NCI-H187 (cell line): ENCODE measurements at places on chromosomes 2 and 18.

- DNase-seq = peak; percentile 19
These were observed 209.3 kb downstream of the AKAIN1 start for GRCh38 chr18:4987452-4988405.

- no peak for DNase-seq
These were observed 419.9 kb downstream of the STK39 start for GRCh38 chr2:167827352-167828097.

- no peak for DNase-seq
These were observed 63.6 kb downstream of the CLHC1 start for GRCh38 chr2:55168221-55169154.

DNA sequence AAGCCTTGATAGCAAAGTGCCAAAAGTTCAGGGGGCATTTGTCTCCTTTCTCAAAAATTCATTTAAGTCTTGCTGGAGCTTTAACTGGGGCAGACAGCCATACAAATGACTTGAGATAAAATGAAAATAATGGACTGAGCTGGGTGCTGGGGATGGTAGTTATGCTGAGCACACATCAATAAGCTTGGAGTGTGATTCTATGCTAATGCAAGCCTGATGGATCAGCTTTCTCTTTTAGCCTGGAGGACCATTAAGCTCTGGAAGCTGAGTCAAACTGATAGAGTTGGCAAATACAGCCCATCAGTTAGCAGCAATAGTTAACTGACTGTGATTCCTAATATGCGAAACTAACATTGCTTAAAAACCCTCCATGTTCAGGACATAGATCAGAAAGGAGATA lies 98.0 kb downstream of the CAMKMT start:
- DNase-seq = no peak

DNA sequence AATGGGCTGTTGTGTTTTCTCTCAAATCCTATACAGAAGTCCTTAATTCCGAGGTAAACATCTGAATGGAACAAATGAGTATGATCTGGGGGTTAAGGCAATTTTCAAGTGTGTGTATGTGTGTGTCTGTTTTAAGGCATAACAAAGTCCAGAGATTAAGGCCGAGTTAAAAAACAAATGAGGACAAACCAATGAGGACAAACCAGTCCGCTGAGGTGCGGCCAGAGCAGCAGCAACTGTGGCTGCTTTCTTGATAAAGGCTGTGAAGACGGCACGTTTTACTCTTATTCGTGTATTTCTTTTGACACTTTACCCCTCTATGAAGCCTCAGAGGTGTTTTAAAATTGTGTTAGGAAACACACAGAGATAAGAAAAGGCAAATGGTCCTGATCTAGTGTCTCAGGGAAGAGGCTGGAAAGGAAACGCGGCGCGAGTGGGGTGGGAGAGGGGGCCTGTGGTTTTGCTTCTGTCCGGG lies 495 bp upstream of the GULP1 start:
- DNase-seq = no peak

- DNase-seq = no peak
These were observed 669 bp upstream of the PIKFYVE start for GRCh38 chr2:208265371-208265800.

GRCh38 chr2:85672456-85672855 lies 4.5 kb upstream of the SFTPB start:
- no peak for DNase-seq

- no peak for DNase-seq
These were observed 70.6 kb downstream of the RPE start for GRCh38 chr2:210072922-210073509.

DNA sequence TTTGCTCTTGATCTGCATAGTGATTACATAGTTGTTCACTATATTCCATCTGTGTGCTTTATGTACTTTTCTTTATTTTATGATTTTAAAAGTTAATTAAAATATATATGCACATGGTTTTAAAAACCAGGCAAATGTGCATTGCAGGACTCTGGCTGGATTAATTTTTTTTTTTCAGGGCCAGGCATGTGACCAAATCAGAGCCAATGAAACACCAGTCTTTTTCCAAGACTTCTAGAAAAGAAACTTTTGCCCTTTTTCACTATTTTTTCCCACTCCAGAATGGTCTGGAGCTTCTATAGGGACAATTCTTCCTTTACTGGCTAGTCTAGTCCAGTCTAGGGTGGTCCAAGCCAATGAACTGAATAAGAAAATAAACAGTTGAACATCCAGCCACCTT lies 198.1 kb upstream of the FBXO11 start:
- DNase-seq = no peak

- DNase-seq = no peak
These were observed 105.0 kb downstream of the MC4R start for GRCh38 chr18:60267391-60268058.

- no peak for DNase-seq
These were observed 29.7 kb downstream of the CNDP1 start for GRCh38 chr18:74563999-74564398.

DNA sequence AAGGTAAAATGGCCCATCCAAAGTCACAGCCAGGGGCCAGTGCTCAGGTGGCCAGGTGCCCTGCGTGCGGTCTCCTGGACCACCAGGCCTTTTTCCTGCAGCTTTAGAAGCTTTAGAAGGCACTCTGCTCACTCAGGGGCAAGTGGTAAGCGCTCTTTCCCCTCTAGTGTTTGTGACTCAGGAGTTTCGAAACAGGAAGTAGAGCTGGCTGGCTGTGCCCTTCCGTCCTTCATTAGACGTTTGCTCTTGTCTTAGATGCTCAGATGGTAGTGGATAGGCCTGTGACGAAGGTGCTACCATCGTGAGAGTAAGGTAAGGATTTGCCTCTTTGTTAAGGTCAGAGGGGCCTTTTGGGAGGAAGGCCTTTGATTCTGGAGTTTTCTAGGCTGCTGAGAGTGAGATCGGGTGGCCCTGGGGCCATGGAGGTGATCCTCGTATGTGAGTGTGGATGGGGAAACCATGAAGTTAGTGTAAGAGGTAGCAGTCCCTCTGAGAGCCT lies at the start of gene CASP8:
Gene CASP8, plus strand, starts transcription at position 235 of the 499 bp plus-strand sequence. CDS start 5,951 bp downstream, outside the sequence.
- no peak for DNase-seq

- DNase-seq = no peak
These were observed 15.7 kb downstream of the GPC1 start for GRCh38 chr2:240451108-240451611.
